Cardiac muscle cell (in vitro differentiated cells and primary cell): ENCODE measurements at places on chromosomes 4 and X.

- DNase-seq, result no peak
- H3K27ac ChIP-seq, result no peak overlapping the region
Measured at GRCh38 chr4:53576676-53577372, 14.5 kb downstream of the LNX1 start.

- no peaks in the 10 kb centered on the region for H3K4me1 ChIP-seq
- no peak for DNase-seq
Measured at GRCh38 chrX:49101629-49101984, 21.9 kb upstream of the WDR45 start.

DNA sequence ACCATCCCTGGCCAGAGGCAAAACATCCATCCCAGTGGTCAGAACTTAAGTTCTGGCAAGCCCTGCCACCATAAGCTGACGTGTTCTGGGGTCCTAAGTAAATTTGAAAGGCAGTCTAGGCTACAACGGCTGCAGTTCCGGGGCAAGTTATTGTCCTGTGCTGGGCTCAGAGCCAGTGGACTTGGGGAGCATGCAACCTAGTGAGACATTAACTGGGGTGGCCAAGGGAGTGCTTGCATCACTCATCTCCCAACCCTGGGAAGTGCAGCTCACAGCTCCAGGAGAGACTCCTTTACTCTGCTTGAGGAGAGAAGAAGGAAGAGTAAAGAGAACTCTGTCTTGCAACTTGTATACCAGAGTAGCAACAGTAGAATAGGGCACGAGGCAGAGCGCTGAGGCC is 425.4 kb upstream of the PITX2 start:
- H3K4me1 ChIP-seq, result no peaks in the 10 kb centered on the region
- H3K36me3 ChIP-seq, result no peaks in the 10 kb centered on the region
- no peak overlapping the region for H3K27ac ChIP-seq
- H3K4me3 ChIP-seq, result no peak overlapping the region
- no peaks in the 10 kb centered on the region for H3K27me3 ChIP-seq
- no peak for DNase-seq

GRCh38 chrX:66126662-66127061 is 37.4 kb upstream of the HEPH start:
- no peaks in the 10 kb centered on the region for H3K36me3 ChIP-seq
- peak; percentile 6 for DNase-seq
- no peaks in the 10 kb centered on the region for H3K4me1 ChIP-seq
- H3K4me3 ChIP-seq, result no peak overlapping the region

- peak overlapping the region; percentile 85 for H3K27ac ChIP-seq
- H3K36me3 ChIP-seq, result no peaks in the 10 kb centered on the region
- H3K4me3 ChIP-seq, result peak overlapping the region; percentile 41
Measured at GRCh38 chr4:56434599-56435139, 746 bp downstream of the PPAT start.
